ENCODE measurements at places on chromosomes 16 and 17.

DNA sequence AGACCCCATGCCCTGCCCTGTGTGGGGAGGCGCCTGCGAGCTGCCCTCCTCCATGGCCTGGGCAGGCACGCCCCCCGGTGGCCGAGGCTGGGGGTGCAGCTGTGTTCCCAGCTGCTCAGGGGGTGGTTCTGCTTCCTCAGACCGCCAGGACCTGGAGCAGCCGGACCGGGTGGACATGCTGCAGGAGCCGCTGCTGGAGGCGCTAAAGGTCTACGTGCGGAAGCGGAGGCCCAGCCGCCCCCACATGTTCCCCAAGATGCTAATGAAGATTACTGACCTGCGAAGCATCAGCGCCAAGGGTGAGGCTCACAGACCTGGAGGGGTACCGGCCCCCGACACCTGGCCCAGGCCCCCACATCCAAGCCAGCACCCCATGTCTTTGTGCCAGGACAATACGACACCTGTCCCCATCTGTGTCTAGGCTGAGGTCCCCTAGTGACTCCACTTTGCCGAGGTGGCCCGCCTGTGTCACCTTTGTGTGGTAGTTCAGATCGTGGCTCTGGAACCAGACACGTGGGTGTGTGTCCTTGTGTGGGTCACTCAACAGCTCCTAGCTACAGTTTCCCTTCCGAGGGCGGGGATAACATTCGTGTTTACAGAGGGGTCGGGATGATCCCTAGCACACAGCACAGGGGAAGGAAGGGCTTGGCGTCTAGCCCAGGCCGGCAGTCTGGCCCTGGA, 9.3 kb downstream of the GJD3 start:
- no peak for DNase-seq

DNA sequence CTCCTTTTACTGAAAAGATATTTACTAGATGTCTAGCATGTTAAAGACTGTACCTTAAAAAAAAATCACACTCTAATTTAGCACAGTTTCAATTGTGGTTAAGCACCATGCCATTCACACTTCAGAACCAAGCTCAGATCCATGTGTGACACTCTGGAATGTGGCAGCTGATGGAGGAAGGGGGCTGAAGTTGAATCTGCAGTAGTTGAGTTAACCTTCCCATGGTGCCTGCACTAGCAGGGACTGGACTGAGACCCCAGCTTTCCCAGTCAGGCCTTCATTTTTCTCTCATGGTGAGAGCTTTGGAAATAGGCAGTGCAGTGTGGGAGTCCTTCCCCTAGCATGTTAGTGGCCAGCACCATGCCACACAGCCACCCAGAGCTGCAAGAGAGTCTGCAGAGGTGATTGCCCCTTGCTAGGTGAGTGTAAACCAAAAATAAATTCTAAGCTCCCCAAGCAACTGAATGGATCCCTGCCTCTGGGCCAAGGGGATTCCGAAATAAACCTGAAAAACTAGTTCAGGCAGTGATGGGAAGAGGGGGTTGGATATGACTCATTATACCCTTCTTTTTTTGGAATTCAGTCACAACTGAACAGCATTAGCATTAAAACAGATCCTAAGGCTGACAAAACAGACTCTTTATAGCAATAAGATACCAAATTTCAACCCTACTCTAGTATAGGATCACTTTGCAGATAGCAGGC, 208.5 kb downstream of the WWOX start:
- DNase-seq = no peak

- peak; percentile 11 for DNase-seq
Measured at GRCh38 chr17:44636562-44636961, 19.7 kb upstream of the MEIOC start.

DNA sequence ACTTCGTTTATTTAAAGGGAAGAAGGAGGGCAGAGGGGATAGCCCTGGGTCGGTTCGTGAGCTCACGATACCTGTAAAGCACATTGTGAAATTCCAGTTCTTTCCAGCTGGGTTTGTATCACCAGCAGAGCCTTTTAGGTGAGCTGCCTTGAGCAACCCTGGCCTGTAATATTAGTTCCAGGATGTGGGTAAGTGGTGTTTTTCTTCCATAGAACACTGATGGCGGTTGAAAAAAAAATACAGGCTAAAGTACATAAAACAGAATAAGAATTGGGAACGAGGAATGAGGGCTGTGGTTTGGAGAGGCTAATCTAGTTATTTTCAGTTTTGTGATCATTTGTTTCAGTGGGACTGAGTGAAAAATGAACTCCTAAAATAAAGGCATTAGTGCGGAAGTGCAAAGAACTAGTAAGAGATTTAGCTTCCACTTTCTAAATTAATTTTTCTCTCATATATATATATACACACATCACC, 20.6 kb downstream of the HS3ST3B1 start:
- DNase-seq = no peak

DNA sequence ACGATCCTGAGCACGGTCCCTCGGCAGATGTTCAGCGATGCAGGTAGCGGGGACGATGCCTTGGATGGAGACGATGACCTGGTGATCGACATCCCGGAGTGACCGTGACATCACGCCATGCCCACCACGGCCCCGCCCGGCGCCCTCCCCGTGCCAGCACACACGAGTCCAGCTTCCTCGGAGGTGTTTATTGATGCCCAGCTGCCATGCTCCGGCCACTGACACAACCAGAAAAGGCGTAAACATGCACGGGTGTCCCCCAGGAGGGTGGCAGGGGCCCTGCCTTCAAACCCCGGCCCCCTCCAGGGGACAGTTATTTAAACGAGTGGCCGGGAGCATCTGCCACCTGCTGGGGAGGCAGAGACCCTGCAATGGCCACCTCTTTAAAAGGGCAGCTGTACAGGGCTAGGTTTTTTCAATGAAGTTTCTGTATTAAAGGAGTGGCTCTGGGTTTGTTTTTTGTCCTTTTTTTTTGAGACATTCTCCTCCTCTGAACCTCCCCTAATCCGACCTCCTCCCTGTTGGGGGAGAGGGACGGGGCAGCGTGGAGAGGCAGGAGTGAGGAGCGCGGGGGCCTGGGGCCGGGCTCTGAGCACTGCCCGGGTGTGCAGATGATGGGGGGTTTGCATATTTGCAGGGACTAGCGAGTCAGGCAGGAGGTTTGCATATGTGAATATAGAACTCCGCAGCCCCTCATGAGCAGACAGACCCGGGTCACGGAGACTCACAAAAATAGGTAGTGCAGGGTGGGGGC, 5.3 kb downstream of the DOC2A start:
- peak; percentile 51 for DNase-seq

GRCh38 chr17:73533127-73533526, 111.1 kb downstream of the SDK2 start:
- no peak for DNase-seq

- DNase-seq = no peak
Measured at GRCh38 chr17:71505200-71505599, 615.6 kb upstream of the SOX9 start.

- no peak for DNase-seq
Measured at GRCh38 chr17:43641416-43641815, 20.3 kb downstream of the MEOX1 start.

DNA sequence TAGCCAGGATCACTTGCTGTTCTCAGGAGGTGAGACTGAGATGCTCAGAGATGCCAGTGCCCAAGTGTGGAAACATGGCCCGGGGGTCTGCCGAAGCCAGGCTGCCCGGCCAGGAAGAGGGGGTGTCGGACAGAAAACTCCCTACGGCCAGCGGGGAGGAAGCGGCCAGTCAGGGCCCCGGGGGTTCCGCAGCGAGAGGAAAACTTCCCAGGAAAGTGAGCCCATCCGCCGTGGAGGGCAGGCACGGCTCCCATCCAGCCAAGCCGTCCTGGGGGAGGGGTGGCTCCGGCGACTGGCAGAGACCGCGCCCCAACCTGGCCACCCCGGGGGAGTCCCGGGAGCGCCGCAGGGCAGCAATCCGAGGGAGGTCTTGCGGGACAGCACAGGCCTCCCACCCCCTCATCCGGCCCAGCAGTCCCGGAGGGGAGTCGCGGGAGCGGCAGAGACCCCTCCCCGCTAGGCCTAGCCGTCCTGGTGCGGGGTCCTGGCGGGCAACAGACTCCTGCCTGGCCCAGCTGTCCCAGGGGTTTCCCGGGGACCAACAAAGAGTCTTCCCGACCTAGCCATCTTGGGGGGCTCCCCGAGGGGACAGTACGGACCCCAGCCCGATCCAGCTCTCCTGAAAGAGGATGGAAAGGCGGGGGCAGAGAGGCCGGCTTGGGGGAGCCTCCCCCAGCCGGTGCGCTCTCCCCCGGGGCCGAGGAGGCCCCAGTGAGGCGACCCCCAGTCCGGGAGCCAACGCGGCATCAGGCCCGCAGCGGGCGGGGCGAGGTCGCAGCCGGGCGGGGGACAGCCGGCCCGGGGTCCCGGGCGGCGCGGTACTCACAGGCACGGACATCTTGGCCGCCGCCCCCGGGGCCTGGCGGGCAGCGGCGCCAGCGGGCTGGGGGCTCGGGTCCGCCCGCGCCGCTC, 13.8 kb upstream of the BCAR1 start:
- DNase-seq = no peak

DNA sequence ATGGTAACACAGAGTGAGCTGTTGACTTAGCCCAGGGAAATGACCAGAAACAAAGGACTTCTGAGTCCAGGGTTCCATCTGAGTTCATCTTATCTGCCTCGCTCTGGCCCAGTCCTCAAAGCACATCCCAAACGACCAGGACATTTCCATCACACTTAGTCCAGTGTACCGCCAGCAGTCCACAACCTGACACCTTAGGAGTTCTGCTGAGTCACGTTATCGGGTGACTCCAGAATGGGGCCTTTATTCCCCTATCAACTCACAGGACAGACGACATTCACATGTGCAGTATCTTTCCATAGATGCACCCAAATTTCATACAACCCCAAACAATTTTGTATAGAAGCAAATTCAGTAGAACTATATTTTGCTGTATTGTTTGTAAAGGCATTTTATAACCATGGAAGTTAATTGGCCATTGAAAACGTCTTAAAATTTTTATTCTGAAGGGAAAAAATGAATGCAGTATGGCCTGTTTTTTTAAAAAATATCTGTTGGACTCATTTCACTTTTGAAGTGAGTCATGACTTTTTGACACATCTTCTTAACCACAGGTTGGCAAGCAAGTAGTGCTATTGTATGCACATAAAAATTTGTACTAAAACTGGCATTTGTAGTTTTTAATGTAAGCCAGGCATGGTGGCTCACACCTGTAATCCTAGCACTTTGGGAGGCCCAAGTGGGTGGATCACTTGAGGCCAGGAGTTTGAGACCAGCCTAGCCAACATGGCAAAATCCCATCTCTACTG, 46.3 kb downstream of the ZNF18 start:
- DNase-seq = no peak

DNA sequence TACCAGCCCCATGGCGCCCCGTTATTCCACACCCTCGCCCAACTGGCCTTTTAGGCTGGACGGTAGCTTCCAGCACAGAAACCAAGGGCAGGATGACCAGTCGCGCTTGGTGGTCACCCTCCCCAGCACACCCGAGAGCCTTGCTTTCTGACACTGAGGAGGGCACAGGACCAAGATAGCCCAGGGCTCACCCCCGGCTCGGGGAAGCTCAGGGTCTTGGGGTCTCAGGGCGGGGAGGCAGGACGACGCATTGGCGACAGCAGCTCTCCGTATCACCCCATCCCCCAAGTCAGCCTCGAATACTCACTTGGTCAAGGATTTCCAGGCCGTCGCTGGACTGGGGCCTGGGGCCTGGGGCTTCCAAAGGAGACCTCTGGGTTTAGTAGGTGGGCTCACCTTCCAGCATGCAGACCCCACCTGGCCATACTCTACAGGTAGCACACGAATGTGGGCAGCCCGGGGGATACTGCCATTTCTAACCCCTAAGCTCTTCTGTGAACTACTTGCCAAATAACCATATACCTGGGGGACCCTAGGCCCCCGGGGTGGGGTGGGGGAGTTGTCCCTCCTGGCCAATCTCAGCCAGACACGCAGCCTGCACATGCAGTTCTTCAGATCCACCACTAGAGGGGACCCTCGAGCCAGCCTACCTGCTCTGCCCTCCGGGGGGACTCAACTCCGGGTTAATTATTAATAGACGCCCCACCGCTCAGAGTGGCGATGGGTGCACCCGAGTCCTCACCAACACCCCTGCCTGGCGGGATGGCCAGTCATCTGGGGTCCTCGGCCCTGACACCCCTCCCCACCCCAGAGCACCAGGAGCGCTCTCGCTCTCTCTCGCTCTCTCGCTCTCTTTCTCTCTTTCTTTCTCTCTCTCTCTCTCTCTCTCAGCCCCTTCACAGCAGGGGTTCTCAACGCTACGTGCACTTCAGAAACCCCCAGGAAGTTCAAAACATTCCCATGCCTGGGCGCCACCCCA, 30.0 kb downstream of the TBC1D16 start:
- peak; percentile 26 for DNase-seq

DNA sequence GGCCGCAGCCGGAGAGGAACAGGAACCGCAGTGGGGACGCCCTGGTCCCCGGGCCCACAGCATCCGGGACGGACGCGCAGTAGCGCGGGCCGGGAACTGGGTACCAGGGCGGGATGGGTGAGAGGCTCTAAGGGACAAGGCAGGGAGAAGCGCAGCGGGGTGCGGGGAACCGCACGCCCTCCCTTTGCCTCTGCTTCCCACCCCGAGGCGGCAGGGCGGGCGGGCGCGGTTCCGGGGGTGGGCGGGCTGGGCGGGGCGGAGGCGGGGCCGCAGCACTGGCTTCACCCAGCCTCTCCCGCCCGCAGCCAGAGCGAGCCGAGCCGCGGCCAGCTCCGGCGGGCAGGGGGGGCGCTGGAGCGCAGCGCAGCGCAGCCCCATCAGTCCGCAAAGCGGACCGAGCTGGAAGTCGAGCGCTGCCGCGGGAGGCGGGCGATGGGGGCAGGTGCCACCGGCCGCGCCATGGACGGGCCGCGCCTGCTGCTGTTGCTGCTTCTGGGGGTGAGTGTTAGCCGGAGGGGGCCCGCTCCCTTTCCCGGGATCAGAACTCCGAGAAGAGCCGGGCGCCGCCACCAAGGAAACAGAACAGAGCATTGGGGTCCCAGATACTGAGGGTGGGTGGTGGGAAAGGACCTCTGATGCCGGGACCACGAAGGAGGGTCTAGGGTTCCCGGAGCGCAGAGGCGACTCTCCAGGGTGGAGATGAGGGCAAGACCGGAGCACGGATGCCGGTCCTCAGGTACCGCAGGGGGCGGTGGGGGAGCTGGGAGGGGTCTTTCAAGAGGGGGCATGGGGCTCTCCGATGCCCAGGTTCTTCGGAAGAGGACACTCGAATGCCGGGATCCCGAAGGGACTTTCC, at the start of gene NGFR:
NGFR (plus strand) TSS at position 308 of the 856 bp plus-strand sequence; CDS start at position 433, 125 bp downstream.
- peak; percentile 25 for DNase-seq

DNA sequence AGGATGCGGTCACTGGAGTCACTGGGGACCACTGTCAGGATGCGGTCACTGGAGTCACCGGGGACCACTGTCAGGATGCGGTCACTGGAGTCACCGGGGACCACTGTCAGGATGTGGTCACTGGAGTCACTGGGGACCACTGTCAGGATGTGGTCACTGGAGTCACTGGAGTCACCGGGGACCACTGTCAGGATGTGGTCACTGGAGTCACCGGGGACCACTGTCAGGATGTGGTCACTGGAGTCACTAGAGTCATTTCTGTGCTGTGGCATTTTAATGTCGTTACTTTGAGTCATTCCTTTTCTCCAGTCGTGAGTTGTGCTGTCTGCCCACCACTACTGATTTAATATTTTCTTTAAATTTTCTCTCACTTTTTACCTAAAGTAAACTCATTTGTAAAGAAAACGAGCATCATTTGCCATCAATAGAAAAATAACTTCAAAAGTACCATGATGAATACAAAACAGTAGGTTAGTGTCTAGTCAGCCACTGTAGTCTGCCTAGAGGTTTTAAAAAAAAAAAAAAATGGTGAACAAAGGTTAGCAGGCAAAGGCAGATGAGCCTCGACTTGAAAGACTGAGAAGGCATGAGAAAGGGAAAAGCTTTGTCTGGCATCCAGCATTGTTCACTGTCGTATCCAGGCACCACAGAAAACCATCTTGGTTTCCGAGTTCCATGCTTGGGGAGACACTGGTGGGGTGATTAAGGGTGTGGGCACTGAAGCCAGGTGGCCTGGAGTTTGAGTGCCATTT, 346.6 kb downstream of the SNX29 start:
- no peak for DNase-seq

- no peak for DNase-seq
Measured at GRCh38 chr17:81948635-81949378, 1.8 kb upstream of the MYADML2 start.

All from DMS79 treated with DMSO at 0.1 percent for 48 hours (cell line).